Activated T-cell treated with anti-CD3 and anti-CD28 coated beads for 24 hours (primary cell): ENCODE measurements at places on chromosomes 7 and 10.

DNA sequence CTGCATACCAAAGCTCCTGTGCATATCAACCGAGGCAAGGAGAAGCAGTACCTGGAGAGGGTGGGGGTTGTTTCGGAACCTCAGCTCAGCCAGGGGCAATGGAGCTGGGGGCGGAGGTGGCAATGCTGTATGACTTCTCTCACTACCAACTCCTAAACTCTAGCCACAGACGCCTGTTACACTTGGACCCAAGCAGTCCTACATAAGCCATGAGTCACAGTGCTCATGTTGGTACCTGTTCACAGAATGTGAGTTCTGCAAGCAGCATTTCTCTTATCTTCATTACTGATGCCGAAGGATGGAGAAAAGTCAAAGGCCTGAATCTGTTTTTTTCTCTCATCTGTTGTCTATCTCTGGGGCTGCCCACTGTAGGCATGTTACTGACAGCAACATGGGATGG, 3.2 kb upstream of the RAB18 start:
- no peak for DNase-seq

DNA sequence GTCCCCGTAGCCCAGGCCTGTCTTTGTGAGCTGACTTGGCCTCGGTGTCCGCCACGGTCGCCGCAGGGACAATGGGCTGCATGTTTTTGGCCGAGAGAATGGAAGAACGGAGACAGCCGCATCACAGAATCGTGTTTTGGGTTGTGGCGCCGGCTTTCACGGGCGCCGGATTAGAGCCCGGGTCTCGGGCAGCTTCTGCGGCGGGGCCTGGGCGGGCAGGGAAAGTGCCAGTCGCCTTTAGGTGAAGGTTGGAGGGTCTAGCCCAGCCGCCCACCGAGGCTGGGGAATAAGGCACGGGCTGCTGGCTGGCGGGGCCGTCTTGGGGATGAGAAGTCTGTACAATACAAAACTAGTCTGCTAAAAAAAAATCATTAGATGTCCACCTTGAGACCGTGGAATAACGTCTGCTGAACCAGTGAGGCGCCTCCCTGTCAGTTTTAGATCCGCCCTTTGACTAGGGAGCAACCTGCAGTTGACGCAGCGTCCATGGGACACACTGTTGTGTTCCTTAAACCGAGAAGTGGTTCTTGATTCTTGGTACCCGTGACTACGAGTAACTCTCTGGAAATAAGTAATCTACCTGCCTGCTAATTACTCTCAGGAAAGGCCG, 577 bp downstream of the DNAJB9 start:
- peak; percentile 31 for DNase-seq

DNA sequence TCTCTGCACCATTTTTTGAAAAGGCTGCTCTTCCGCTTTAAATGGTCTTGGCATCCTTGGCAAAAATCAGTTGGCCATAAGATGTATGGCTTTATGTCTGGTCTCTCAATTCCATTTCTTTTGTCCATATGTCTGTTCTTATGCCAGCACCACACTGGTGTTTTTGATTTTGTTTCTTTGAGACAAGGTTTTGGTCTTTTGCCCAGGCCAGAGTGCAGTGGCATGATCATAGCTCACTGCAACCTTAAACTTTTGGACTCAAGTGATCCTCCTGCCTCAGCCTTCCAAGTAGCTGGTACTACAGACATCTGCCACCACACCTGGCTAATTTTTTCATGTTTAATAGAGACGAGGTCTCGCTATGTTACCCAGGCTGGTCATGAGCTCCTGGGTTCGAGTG, 48.5 kb downstream of the ANLN start:
- no peak for DNase-seq

DNA sequence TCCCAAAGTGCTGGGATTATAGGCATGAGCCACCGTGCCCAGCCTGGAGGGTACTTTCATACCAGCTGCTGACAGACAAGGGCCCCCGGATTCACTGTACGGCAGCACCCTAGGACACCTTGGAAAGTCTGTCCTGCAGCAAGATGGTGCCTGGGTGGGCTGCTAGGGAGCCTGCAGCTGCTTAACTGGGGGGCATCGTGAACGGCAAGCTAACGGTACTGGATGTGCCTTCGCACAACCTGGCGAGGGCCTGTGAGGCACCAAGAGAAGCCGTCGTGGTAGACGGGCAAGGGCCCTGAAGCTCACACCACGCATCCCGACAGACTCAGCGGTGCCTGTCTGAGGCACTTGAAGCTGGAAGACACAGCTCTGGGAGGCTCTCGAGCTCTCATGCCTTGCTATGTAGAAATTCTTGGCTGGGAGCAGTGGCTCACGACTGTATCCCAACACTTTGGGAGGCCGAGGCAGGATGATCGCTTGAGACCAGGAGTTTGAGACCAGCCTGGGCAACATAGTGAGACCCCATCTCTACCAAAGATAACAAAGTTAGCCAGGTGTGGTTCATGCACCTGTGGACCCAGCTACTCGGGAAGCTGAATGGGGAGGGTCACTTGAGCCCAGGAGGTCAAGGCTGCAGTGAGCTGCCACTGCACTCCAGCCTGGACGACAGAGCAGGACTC, 9.4 kb downstream of the BRAT1 start:
- DNase-seq: no peak

GRCh38 chr7:69674701-69675182, 76.5 kb downstream of the AUTS2 start:
- no peak for DNase-seq

DNA sequence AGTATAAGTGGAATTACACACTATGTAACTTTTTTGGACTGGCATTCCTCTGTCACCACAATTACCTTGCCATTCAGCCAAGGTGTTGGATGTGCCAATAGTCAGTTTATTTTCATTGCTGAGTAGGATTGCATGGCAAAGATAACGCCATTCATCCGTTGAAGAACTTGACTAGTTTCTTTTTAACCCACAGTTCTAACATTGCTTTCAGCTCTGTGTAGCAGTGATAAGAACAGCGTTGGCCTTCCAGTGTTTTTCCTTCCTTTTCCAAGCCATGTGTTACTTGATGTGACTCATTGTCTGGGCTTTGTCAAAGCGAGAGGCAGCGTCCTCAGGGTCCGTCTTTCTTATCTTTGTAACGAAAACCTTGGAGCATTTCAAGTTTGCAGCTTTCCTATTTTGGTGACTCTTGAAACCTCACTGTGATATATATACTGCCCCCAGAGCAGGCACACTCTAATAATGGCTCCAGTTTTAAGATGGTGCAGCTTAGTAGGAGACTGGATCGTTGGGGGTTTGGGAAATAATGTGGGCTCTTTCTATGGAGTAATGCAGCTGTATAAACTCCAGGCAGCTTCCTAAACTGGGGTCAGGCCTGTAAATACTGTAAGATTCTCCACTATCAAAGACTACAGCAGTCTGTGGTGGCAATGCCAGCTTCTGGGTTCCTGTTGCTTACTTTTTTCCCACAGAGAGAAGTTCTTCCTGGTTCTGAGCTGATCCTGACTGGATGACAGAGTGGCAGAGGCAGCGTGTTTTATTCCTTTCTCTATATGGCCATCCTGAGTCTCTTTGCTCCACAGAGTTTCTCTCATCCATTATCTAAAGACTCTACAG, 41.7 kb downstream of the AKR1E2 start:
- DNase-seq: no peak

GRCh38 chr10:28020993-28021982, 22.4 kb upstream of the ODAD2 start:
- DNase-seq: no peak

DNA sequence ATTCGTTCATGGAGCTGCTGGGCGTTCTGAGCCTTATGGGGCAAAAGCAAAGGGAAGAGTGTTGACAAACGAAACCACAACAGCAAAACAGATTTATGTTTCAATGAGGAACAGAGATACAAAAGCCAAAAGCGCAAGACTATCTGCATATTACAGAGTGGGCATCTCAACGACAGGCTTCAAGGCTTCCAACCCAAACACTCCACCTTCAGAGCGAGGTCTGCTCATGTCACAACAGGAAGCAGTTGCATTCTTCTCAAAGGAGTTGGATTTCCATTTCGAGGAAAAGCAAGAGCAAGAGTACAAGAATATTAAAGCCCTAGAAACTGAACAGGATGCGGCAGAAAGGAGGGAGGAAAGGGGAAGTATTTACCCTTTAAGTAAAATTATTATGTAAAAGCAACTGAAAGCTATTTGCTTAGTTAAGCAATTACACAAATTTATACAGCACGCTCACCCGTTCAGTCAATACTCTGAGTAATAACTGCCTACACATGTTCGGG, 189.3 kb downstream of the ELMO1 start:
- no peak for DNase-seq

DNA sequence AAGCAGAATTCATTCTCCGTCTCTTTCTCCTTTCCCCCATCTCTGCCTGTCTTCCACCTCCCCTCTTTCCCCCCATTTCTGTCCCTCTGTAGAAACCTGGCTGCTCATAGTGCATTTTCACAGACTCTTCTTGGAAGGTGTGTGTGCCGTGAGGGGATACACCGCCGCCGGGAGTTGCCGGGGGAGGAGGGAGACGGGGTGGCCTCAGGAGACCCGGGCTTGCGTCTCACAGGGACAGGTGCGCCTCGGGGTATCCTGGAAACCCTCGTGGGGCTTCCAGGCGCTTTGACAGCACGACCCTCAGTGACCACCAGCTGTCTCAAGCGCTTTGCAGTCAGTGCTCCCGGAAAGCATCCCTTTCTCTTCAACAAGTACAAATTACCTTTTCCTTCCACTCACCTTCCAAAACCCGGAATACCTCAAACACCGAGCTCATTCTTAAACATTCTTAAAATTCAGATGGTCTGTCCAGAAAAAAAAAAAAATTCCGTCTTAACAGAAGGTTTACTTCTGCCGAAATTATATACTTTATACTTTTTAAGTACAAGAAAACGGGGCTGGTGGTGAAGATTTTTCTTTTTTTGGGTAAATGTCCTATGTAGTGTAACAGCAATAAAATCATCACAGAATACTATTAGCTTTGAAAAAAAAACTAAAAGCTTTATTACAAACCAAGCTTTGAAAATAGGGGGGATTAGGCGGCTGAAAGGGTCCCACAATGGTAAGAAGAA, 8.2 kb downstream of the EMX2 start:
- DNase-seq: no peak

DNA sequence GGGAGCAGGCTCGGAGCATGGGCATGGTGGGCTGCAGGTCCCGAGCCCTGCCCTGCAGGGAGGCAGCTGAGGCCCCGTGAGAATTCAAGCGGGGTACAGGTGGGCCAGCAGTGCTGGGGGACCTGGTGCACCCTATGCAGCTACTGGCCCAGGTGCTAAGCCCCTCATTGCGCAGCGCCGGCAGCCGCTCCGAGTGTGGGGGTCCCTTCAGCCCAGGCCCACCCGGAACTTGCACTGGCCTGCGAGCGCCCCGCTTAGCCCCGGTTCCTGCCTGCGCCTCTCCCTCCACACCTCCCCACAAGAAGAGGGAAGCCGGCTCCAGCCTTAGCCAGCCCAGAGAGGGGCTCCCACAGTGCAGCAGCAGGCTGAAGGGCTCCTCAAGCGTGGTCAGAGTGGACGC, 250.7 kb downstream of the CRPPA start:
- no peak for DNase-seq

- no peak for DNase-seq
Observed at GRCh38 chr10:121645696-121646095, 47.5 kb upstream of the FGFR2 start.

DNA sequence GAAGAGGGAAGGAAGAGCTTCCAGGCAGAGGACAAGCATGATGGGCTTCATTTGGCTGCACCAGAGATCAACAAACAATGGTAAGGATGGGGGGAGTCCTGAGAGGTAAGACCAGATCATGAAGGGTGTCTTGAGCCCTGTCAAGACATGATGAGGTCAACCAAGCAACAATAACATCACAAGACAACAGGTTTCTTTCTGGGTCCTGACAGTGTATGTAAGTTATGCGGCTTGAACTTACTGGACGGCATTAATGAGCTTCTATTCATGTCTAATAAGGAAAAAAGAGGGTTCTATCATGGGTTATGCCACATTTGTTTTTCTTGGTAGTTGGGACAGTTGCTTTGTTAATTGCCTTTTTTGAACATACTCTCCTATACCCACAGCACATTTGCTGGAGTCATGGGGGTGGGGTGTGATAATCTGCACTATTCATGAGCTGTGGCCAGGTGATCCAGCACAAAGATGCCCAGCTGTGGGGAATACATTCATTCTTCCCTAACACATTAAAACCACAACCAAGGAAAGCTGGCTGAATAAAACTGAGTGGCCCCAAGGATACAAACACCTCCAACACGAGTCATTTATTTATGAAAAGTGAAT, 168.8 kb upstream of the KLF14 start:
- DNase-seq: no peak

- no peak for DNase-seq
Observed at GRCh38 chr10:111498560-111498959, 421.7 kb downstream of the ADRA2A start.

GRCh38 chr7:99504281-99504602, 220 bp upstream of the ZKSCAN5 start:
- no peak for DNase-seq

GRCh38 chr10:105950410-105950809, 1214.1 kb downstream of the SORCS1 start:
- DNase-seq: no peak

DNA sequence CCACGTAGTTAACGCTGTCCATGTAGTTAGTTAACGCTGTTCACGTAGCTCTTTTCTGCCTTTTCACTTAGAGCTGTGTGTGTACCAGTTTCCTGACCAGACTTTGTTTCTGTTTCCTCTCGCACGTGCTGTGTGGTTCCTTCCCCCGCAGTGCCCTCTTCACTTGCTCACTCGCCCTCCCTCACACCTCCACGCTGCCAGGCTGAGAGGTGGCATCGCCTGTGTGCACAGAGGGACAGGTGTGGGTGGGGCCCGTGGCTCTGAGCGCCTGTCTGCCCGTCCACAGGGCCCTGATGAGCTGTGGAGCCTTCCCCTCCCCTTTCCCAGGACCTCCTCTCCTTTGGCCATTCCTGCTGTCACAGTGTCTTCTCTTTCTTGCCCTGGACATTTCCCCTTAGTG, 30.6 kb downstream of the WDR37 start:
- no peak for DNase-seq

GRCh38 chr7:30430777-30431176, 47.8 kb downstream of the NOD1 start:
- no peak for DNase-seq

GRCh38 chr10:11270135-11270857, 252.6 kb downstream of the CELF2 start:
- peak; percentile 62 for DNase-seq

DNA sequence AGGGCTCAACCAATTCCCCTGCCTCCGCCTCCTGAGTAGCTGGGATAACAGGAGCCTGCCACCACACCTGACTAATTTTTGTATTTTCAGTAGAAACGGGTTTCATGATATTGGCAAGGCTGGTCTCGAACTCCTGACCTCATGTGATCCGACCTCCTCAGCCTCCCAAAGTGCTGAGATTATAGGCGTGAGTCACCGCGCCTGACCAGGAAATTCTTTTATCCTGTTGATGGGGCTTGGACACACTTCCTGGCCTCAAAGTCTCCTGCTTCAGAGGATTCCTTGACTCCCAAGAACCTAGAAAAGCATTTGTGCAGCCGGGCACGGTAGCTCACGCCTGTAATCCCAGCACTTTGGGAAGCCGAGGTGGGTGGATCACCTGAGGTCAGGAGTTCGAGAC, 16.2 kb downstream of the ZNF425 start:
- no peak for DNase-seq

DNA sequence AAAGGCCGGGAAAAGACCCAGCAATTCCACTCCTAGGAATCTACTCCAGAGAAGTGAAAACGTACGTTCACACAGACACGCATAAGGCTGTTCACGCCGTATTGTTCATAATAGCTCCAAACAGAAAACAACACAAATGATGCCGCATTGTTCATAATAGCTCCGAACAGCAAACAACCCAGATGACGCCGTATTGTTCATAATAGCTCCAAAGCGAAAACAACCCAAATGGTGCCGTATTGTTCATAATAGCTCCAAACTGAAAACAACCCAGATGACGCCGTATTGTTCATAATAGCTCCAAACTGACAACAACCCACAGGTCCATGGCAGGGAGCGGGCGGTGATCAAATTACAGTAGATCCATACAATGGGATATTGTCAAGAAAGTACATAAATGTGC, 85.2 kb upstream of the DNAAF5 start:
- DNase-seq: no peak
